NCI-H1930 (cell line): ENCODE measurements at places on chromosomes 2 and 18.

GRCh38 chr2:240329778-240330177, 105.7 kb upstream of the GPC1 start:
- DNase-seq, result no peak

- DNase-seq, result no peak
Measured at GRCh38 chr2:207984765-207985480, 40.4 kb downstream of the PLEKHM3 start.

DNA sequence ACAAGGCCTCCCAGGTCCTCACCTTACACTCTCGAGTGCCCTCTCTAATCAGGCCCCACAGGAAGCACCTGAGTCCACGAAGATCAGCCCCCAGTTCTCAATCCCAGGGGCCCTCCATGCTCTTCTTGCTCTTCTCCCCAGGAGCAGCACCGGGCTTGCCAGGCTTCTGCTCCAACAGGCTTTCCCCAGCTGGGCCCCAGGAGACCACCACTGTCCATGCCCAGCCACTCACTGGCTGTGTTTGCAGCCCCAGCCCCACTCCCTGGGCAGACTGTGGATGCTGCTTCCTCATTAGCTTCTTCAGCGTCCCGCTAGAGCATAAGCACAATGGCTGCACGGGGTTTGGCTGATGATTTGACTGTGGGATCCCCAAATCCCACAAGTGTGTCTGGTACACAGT, 781.9 kb downstream of the GALR1 start:
- DNase-seq, result no peak

- no peak for DNase-seq
Measured at GRCh38 chr2:31414601-31415241, at the start of gene XDH. Gene XDH, minus strand, starts transcription at chr2:31414742. Its CDS starts 76 bp downstream, at chr2:31414666.

- no peak for DNase-seq
Measured at GRCh38 chr2:155662224-155662623, 670.3 kb downstream of the NR4A2 start.

DNA sequence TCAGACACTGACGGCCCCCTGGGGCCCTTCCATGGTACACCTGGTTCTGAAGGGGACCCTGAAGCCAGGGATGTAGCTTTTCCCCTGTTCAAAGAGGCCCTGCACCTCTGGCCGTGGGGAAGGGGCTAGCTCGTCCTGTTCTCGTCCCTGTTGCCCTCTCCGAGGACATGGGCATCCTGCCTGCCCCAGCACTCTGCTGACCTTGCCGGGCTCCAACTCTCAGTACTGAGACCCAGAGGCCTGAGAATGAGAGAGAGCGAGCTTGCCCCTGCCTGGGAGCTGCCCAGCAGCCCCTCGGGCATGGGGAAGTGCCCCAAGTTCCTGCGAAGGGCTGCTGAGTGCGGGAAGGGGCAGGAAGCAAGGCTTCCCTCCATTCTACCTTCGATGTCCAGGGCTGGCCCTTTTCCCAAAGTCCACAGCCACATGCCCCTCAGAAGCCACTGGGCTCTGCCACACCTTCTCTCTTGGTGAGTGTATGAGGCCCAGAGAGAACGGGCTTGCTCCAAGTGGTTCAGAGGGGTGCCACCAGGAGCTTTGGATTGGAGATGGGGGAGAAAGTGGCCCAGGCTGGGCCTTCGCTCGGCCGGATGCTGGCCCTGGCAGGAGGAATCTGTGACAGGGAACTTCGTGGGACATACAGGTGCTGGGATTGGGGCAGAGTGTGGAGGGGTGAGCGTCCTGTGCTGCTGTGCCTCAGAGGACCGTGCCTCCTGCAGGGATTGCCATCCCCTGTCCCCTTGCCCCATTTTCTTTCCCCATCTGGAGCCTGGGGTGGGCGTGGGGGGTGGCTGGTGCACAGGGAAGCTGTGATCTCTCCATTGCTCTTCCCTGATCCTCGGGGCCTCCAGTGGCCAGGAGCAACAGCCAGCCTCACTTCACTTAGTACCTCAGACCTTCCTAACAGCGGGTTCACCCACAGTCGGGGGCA, 50.8 kb downstream of the KCNIP3 start:
- no peak for DNase-seq

- DNase-seq, result no peak
Measured at GRCh38 chr2:203891474-203891873, 23.9 kb downstream of the CTLA4 start.
